ENCODE measurements at places on chromosomes 3 and 15.

- no peak for DNase-seq
Measured at GRCh38 chr3:44041726-44042125, 200.0 kb upstream of the TOPAZ1 start.

GRCh38 chr3:186208296-186208989 lies 99.6 kb upstream of the ETV5 start:
- no peak for DNase-seq

DNA sequence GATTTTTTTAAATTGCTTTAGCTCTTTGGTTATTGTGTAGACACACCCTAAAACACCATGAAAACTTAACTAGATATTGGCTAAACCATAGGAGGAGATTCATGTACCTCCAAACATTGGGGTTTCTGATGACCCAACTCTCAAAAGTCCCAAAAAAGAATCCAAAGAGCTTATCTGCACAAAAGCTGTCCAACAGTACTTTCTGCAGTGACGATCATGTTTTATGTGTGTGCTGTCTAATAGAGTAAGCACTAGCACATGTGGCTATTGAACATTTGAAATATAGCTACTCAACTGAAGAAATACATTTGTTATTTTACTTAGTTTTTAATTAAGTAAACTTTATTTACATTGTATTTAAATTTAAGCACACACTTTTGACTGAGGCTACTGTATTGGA lies 818.2 kb upstream of the LMCD1 start:
- DNase-seq = no peak

DNA sequence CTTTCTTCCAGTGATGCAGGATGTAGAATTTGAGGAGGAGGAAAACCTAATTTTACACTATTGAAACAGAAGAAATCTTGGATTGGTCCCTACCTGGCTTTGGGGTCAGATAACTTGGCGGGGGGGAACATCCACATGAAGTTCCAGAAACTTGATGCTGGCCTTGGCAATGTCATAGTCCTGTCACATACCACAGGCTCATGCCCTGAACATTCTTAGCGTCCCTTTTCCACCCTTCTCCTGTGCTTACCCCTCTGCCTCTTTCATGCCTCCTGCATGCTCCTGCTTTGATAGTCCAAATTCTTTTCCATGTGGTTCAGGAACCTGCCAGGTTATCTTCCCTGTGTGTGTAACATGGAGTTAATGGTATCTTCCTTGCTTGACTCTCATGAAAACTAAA lies 110.6 kb downstream of the UNC13C start:
- DNase-seq = no peak

DNA sequence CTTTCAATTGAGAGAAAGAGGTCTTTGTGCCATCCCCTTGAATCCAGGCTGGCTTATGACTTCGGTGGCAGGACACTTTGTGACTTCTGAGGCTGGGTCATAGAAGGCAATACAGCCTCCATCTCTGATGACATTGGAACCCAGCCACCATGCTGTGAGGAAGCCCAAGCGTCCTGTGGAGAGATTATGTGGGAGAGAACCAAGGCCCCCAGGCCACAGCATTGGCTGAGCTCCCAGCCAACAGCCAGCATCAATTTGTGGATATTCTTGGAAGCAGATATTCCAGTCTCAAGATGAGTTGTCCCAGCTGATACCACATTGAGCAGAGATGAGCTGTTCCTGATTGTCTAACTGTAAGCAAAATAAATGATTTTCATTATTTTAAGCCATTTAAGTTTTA lies 12.7 kb upstream of the XIRP1 start:
- DNase-seq = no peak

GRCh38 chr3:63768386-63768785 lies 50.7 kb upstream of the C3orf49 start:
- peak; percentile 33 for DNase-seq

GRCh38 chr15:63163217-63163616 lies 5.9 kb upstream of the RPS27L start:
- no peak for DNase-seq

- no peak for DNase-seq
Measured at GRCh38 chr3:53688989-53689388, 157.2 kb downstream of the CHDH start.

- DNase-seq = no peak
Measured at GRCh38 chr3:183318877-183319276, 65.8 kb downstream of the B3GNT5 start.

GRCh38 chr3:10772271-10773161 lies 43.5 kb upstream of the SLC6A11 start:
- no peak for DNase-seq

- DNase-seq = no peak
Measured at GRCh38 chr3:48143567-48143966, 44.6 kb downstream of the CDC25A start.

DNA sequence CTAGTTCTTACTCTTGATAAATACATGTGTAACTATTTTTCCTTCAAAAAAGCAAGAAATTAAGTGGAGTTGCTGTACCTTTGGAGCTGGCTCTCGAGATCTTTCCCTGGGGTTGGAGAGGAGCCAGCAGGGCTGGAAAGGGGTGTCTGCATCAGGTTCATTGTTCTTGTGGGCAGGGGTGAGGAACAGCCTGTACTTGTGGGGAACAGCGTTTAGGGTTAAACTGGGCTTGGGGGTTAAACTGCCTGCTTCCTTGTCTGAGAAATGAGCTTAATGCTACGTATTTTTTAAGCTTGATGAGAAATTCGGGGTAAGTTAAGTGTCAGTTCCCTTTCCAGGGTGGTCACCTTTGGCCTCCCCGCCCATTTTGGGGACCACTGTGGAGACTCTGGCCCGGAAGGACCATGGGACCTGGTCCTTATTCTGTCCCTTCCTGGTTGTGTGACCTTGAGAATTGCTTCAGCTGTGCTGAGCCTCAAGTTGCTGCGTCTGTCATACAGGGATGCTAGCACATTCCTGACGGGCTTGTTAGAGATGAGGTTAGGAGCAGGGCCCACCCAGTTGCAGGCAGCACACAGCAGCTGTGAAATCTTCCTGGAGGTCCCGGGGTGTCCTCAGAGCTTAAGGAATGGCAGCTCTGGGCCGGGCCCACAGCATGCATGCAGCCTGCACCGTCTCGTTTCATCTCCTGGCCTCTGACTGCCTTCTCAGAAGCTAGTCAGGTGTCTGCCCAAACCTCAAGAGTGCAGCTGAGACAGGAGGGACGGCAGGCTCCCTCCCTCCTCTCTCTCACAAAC lies 11.6 kb downstream of the H1-8 start:
- no peak for DNase-seq

- no peak for DNase-seq
Measured at GRCh38 chr15:57609805-57610529, 18.3 kb downstream of the MYZAP start.

GRCh38 chr15:57237301-57237642 lies 139.0 kb upstream of the CGNL1 start:
- DNase-seq = peak; percentile 75

DNA sequence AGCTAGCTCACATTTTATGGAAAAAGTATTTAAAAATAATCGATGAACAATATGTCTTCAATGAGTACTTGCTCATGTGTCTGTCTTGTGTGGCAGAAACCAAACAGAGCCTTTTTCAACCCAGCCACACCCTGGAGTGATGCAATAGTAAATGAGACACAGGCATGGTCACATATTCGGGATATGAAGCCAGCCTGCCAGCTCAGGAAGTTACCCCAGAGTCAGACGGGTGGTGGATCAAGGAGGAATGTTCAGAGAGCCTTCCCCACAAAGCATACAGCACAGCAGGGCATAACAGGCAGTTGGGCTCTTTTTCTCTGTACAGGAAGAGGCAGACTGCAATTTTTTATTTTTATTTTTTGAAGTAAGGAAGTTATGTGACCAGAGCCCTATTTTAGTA lies 27.3 kb downstream of the LARP6 start:
- no peak for DNase-seq

All from NCI-H1417 (cell line).